Hypothalamus (tissue), 51 donors: ENCODE measurements at places on chromosomes 6 and 20.

DNA sequence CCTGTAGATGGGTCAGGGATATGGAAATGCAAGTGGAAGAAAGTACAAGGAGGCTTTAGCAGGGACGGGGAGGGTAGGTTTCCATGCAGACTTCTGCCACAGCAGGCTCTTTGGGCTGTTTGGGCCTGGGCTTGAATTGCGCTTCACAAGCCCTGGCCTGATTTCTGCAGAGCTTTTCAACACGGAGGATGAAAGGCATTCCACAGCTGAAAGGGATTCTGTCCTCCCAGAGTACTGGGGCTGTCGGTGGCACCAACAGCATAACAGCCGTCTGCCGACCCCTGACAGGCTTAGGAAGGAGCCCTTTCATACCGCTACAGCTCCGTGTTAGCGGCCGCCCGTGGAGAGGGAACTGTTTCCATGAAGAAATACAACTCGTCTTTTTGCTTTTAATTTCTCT lies 22.9 kb upstream of the TBC1D7 start:
- no peak for DNase-seq

DNA sequence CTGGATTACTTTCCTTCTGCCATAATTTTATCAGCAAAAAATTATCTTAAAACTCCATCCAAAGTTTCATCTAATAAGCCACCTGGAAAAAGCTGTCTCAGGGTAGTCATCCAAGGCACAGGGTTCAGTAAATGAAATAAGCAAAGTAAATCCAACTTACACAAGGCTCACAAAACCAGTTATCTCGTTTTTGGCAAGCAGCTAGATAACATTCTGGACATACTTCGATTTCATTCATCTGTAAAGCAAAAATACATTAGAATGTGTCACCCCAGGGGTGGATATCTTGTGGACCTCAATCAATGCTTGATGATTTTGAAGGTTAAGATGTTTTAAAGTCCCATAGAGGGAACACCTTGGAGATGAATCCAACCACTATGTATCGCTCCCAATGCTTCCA lies 73.1 kb downstream of the ZMYND8 start:
- no peak for DNase-seq

DNA sequence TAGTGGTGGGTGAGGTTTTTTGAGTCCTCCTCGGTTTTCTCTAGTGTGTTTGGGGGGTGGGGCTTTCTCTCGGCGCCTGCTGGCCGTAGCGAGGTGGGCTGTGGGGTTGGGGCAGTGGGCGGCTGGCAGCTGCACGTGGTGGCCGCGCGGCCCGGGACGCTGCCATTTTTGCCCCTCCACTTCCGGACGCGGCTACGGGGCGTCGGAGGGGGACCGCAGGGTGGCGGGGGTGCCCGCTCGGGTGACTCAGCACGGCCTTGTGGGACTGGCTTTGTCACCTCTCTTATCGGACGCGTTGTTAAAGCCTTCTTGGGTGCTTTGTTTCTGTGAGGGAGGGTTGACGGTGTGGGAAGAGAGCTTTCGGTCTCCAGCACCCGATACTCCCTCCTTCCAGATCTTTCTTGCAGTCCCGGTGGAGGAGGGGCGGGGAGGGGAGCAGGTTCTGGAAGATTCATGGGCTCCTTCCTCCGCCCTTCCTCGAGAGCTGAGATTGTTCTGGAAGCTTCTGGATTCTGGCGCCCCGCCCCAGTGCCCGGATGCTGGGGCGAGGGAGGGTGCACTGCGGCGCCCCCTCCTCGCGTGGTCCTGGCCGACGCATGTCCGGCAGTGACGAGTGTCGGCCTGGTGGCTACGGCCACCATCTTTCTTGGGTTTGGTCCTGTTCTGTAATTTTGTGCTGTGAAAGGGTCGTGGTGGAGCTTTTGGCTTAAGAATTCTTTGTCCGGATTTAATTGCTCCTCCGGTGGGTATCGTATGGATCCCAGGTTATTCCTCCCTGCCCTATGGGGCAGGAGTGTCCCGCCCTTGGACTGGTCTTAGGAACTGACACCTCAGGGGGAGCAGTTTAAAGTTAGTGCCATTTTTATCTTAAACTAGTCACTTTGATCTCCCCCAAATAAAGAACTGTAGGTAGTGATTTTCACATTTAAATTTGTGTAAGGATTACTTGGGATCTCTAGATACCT lies 719 bp downstream of the HSP90AB1 start:
- peak; percentile 84 for DNase-seq

DNA sequence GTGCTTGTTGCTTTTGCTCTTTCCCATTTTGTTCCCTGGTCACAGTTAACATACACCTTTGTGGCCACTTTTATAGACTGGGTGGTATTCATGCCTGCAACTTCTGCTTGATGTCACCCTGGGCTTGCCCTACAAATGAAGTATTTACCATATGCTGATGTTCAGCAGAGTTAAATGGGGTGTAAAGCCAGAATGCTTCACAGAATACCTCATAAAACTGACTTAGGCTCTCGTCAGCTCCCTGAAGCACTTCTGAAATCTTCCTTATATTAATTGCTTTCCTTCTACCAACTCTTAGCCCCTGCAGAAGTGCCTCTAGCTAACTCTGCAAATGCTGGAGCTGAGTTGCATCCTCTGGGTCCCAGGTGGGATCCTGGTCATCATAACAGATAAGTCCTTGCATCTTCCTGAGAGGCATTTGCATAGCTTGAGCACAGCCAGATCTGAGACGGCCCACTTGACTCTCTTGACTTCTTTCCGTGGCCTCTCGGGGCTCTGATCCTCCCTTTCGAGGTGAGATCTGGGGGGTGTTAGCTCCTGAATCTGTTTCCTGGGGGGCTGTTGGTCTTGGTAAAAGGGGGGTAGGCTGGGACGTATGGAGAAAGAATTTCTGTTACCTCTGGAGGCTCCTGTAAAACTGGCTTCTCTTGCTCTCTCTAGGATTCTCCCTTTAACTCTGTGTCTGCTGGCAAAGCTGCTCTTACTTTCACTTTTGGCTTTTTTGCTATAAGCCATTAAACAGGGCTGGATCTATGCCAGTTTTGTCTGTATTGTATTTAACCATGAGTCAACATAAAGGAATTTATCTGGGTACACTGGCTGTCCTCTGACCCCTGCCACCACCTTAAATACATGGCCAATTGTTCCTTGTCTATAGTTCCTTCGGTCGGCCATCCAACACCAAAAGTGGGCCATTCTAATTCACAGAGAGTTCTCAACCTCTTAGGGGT lies 223.0 kb upstream of the SYNCRIP start:
- no peak for DNase-seq

- no peak for DNase-seq
These were observed 327.5 kb upstream of the JAG1 start for GRCh38 chr20:11001302-11001701.

DNA sequence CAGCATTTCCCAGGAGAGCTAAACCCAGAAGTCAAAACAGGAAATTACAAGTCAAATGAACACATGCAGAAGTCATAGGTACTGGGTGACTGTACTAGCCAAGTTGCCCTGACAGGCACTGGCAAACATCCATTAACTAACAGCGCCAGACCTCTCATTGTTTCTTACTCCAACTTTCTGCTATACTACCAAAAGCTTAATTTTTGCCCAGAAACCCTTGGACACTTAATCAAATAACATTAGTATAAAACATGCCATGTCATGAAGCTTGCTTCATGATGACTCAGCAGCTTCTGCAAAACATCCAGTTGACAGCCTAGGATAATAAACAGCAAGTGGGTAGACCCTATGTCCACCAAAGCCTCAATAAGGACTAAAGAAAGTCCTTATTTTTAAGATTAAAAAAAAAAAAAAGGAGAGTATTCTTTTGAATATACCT lies 3.5 kb downstream of the NUP153 start:
- DNase-seq = no peak

DNA sequence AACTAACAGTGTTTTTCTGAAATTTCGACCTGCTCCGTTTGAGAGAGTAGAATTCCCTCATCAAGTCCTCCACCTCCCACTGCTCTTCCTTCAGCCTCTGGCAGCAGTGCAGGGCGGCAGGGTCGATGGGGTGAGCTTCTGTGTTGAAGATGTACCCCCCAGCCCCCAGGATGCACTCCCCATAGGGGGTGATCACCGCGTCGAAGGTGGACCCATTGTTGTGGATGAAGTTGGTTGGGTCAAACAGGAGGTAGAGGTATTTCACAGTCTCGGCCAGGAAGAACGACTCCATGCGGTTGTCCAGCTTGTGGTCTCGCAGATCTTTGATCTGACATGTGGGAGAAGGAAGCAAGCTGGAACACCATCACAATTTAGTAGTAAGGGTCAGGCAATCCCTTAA lies 23.0 kb upstream of the TRPC4AP start:
- no peak for DNase-seq

- no peak for DNase-seq
These were observed 76.9 kb downstream of the NCOA3 start for GRCh38 chr20:47578543-47578942.

DNA sequence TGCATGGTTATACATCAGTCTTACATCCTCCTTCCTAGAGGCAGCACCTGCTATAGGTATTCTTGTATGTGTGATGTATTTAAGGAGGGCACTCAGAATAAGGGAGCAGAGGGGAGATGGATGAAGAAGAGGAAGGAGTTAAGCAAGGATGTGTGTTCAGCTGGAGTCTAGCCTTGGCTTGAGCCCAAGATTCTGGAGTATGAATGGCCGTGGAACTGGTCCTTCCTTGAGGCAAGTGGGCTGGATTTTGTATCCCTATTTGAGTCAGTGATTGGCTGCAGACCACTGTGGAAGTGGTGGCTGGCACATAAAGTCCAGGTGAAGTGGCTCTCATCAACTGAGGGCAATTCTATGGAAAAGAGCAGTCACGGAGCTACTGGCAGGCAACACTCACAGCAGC lies 112.0 kb upstream of the RNF24 start:
- no peak for DNase-seq

- DNase-seq = no peak
These were observed 44.4 kb downstream of the MDFI start for GRCh38 chr6:41682497-41683272.

DNA sequence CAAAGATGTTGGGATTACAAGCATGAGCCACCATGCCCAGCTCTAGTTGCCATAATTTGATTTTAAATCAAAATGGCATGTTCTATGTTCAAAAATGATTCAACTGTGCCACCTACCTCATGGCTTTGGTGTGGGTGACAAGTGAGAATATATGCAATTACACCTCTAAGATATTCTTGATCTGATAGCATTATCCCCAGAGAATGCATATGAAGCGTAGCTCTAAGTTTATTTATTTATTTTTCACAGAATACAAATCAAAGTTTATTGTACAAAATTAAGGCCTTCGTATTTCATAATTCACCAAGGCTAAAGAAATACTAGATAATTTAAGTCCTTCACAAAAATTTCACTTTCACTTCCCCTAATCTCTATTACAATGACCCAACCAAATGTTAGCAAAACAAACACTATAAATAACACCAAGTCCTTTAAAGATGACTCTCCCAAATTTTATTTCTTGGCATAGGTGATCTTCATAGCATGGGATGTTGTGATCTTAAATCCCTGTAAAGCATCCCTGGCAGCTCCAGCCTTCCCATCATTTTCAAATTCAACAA lies 205.9 kb upstream of the TAB2 start:
- DNase-seq = no peak
